ENCODE measurements at places on chromosomes 2 and 18. TPM values are rescaled to one million over a fixed set of nuclear protein-coding genes. Genes with fewer than 3 reads are reported as not detected.

DNA sequence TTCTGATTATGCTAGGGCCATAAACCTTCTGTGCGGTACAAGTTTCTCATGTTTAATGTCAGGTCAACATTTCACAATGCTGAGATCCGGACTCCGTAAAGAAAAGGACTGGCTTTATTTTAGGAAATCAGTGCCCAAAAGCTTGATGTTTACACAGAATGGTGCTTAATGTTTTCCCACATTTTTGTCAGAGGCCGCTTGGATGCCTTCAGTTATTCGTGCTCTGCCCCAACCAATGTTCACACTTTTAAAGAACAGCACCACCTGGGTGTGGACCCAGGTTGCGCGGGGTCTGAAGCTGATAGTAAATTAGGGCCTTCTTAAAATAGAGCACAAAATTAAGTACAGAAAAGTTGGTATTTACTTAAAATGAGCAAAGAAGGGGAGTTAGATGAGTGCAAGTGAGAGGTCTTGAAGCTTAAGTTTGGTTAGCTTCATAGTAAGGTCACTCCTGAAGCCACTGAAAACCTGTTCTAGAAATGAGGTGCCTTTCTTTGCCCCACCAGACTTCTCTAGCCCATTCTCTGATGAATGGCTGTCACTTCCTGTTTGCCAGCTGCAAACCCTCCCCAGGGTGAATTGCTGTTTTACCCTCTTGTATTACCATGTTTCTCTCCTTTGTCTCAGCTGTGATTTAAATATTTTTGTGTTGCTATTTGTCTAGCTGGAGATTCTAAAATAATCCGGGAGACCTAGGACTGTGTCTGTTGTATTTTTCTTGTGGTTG is 20.5 kb downstream of the SLC3A1 start:
- DNase-seq = no peak

DNA sequence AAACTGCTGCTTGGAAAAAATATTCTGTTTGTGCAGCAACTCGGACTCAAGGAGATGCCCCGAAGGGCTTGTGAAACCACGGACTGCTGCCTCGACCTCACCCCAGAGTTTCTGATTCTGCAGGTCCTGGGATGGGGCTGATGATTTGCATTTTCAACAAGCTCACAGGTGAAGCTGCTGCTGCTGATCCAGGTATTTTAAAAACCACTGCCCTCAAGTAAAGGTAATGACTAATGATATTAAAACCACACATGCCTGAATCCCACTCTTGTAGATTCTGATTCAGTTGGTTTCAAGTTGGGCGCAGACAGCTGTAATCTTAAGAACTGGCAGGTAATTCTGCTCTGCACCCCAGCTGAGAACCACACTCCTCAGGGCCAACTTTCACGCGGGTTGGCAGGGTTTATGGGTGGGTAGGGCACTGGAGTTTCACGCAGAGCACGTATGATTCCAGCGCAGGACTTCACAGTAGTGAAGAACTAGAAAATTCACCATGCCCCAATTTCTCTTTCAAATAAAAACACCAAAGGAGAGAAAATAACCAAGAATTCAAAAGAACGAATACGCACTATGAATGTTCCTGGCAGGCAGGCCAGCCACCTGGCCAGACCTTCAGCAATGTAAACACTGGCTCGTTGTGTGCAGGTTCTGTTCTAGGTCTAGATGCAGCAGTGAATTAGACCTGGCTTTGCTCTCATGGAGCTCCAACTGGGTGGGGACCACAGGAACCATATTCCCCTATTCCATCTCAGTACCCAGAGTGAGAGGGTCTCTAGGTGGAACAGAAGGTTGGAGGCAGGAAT is 74.6 kb upstream of the ZFP36L2 start:
- no peak for DNase-seq

- DNase-seq = no peak
Observed at GRCh38 chr18:22550861-22551260, 133.1 kb upstream of the CTAGE1 start.

GRCh38 chr2:108614043-108614545 is 79.8 kb downstream of the LIMS1 start:
- DNase-seq = no peak

GRCh38 chr2:64980183-64980582 is 9.0 kb upstream of the SLC1A4 start:
- DNase-seq = no peak

- no peak for DNase-seq
Observed at GRCh38 chr18:55404832-55405465, 183.0 kb downstream of the TCF4 start.

- DNase-seq = no peak
Observed at GRCh38 chr18:57983472-57983871, 60.6 kb upstream of the NEDD4L start.

DNA sequence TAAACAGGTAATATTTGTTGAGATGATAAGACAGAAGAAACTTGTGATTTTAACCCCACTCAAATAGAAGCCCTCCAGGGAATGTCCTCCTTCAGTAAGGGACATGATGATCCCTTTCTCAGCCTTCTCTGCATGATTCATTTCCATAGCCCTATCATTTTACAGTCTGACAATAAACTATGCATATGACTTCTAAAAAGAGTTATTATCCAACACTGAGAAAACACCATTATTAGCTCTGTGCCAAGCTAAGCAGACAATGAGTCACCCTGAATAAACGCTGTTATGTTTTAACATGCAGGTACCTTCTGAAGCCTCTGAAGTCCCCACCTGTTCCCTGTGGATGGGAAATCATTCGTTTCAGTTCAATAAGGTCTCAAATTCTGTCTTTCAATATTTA is 54.7 kb downstream of the DTNB start:
- no peak for DNase-seq

GRCh38 chr18:13103366-13103765 is 112.2 kb downstream of the CEP192 start:
- no peak for DNase-seq

DNA sequence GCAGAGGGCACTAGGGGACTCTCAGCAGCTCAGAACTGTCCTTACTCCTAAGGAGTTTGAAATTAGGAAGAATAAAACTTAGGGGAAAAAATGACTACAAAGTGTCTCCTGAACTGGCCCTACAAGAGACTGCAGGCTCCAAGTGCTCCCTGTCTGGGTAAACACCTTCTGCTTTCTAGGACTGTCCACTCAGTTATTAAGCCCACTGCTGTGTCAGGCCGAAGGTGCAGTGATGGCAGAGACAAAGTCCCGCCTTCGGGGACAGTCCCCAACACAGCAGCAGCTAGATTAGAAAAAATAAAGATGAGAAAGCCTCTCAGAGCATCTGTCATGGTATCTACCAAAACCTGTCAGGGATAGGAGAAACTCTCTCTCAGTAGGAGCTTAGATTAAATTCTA is 28.3 kb downstream of the TWIST2 start:
- no peak for DNase-seq

GRCh38 chr2:23549051-23549450 is 164.1 kb downstream of the KLHL29 start:
- no peak for DNase-seq

- DNase-seq = no peak
Observed at GRCh38 chr18:210733-211132, 52.4 kb downstream of the USP14 start.

GRCh38 chr2:38523728-38524437 is 78.8 kb downstream of the HNRNPLL start:
- DNase-seq = no peak

DNA sequence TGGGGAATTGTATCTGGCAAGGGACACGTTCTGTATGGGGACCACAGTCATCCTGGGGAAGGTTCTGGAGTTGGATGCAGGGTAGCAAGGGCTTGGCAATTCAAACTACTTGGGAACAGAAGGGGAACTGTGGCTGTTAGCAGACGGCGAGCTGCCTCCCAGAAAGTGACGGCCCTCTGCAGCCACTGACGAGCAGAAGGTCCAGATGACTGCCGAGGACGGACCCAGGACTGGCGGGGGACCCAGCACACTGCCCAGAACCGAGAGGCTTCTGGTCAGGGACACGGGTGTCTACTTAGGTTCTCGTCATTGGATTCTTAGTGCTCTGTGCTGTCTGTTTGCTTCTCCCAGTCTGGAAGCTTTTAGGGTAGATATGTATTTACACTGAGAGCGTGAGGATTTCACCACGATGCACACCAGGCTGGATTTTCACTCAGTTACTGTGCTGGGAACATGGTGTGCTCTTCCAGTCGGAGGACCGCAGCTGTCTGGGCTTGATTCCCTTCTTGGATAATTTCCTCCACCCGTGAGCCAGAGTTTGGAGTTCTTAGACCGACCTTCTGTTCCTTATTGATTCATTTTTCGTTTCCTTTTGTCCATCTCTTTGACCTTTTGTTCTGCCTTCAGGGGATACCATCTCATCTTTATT is 13.4 kb downstream of the GPR35 start:
- peak; percentile 24 for DNase-seq

DNA sequence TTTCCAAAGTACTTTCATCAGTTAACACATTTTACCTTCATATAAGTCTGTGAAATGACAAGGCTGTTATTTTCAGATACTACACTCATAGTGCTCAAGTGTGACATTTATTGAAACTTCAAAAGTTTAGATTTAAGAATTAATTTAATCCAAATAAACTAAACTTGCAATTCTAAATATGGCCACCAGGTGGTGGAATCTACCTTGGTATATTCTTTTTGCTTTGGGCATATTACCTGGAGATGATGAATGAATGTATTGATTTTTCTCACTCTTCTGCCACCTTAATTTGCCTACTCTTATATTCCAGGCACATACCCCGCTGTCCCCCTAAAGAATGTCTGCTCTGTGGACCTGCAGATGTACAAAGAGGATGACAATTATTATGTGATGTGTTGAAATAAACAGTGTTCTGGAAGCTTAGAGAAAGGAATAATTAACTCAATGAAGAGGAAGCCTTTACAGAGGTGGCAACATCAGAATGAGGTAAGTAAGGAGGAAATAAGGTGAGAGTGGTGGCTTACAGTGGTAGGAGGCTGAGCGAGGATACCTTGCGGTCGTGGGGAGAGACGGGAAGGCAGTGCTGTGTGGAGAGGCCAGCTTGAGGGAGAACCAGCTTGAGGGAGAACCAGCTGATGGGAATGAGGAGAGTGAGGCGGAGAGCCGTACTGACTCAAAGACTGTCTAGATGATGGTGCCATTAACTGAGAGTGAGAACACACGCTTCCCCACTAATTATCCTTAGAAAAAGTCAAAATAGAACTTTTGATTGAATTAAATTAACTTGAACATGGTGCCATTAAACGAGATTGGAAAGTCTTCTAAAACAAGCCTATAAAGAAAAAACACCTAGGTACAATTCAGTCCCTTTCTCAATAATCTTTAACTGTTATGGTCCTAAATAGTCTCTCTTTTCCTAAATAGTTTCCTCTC is 179.5 kb downstream of the CELF4 start:
- DNase-seq = no peak

DNA sequence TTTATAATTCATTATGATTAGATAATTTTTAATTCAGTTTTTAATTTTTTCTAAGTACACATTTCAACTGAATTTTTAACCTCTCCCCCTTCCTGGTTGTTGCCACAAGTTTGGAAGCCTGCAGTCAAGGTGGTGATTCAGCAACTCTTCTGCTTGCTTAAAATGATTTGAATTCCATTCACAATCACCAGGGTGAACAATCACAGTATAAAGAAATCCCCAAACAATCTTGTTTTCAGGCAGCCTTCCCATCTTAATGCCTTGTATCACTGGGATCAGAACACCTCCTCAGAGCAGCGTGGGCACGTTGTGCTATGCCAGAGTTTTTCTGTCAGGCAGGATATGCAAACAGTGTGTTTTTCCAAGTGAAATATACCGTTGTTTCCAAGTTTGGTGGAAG is 46.7 kb upstream of the BARD1 start:
- DNase-seq = no peak

GRCh38 chr2:46985512-46985911 is 69.9 kb upstream of the MCFD2 start:
- DNase-seq = peak; percentile 68

DNA sequence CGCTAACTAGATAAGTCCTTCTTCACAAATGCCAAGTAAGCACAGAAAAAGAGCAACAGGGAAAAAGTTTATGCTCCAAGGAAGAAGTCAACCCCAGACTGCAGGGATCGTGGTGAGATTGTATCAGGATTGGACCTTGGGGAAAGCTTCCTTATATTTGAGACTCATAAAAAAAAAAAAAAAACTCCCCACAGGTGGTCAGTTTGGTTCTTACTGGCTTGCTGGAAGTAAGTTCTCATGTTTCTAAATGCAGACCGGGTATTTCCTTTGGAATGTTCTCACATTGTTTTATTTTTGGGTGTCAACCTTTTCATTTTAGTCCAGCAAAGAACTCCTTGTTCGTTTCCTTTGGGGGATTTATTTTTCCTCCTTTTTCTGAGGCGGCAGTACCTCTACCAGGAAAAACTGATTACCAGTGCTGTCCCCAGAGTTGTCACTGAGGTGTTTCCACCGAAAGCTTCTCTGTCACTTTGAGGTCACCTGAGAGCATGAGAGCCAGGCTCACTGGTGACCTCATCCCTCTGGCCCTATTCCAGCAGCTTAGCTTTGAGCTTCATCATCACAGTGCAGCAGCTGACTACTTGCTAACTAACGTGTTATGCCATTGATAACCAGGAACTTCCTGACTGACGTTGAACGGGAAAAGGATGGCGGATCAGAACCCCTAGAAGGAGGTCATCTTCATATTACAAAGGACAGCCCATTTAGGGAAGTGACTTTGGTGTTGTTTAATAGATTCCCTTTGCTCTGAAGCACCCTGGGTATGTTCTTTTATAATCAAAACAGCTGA is 16.8 kb upstream of the ATP8B1 start:
- DNase-seq = peak; percentile 73

DNA sequence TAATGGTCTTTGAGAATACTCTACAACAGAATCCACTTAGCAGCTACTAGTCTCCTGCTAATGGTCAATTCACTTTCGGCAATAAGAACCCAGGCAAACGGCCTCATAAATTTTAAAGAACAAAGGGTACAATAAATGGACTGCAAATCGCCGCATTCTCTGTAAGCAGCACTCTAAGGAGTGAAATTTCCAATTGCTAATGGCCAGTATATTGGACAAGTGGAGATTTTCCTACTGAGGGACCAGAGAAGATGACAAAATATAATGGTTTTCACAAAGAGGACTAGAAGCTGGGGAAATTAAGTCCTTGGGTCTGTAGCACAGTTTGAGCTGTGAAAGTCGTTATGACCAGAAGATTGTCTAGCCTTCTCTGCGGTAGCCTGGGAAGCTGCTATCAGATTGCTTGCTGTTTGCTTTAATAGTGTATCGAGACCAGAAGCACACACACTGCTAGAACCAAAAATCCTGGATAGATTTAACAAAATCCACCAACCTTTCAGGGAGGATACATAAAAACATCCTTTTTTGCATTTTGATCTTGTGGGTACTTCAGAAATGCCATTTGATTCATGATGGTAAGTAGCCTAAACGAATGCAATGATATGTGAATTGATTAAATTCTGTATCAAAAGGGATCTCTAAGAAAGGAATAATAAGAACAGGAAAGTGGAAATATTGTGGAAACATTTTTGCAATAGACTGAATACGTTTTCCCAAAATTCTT is 53.6 kb upstream of the ATP8B1 start:
- no peak for DNase-seq

The DTNB gene
- total RNA-seq = 0.70 TPM

The TRIB2 gene
- 10.6 TPM for total RNA-seq

The NR4A2 gene
- total RNA-seq = 2.1 TPM

The SH3RF3 gene
- total RNA-seq = 5.0 TPM

The ARHGAP25 gene
- 82.5 TPM for total RNA-seq

The ANKRD29 gene
- 18.2 TPM for total RNA-seq

The LOXL3 gene
- 6.6 TPM for total RNA-seq

The RFTN2 gene
- 1.1 TPM for total RNA-seq

The SPDYA gene
- total RNA-seq = 0.35 TPM

The RESP18 gene
- total RNA-seq = not detected

The ZNF407 gene
- total RNA-seq = 35.5 TPM

The ERBB4 gene
- 0.09 TPM for total RNA-seq

The PDIA6 gene
- 82.4 TPM for total RNA-seq

The ZBTB14 gene
- total RNA-seq = 15.0 TPM
